ENCODE measurements at places on chromosomes 7 and 10.

DNA sequence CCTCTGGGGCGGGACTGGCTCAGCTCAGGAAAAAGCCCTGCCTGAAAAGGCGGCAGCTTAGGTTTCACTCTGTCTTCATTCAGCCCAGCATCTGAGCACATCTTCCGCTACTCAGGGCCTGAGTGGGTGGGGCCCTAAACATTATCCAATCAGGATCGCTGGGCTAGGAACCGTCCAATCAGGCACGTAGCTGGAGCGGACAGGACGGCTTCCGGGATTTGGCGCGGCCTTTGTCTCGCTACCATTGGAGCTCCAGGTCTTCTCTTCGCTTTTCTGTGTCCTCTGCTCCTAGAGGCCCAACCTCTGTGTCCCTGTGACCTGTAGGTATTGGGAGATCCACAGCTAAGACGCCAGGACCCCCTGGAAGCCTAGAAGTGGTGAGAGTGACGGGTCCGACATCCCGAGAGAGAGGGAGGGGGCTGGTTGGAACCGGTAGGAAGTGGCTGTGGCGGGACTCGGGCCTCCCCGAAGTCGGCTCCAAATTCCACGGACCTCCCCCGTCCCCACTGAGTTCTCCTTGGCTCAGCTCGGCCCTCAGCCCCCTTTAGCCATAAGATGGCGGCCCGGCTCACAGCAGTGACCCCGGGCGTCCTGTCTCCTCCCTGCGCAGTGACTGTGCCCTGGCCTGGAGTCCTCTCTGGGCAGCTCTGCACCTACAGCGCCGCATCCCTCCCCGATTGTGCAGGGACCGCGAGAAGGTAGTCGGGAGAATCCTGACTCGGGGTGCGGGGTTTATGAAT is 99.1 kb downstream of the ZNF680 start:
- DNase-seq = no peak

GRCh38 chr10:70481831-70482530 is 3.4 kb downstream of the PALD1 start:
- no peak for DNase-seq

DNA sequence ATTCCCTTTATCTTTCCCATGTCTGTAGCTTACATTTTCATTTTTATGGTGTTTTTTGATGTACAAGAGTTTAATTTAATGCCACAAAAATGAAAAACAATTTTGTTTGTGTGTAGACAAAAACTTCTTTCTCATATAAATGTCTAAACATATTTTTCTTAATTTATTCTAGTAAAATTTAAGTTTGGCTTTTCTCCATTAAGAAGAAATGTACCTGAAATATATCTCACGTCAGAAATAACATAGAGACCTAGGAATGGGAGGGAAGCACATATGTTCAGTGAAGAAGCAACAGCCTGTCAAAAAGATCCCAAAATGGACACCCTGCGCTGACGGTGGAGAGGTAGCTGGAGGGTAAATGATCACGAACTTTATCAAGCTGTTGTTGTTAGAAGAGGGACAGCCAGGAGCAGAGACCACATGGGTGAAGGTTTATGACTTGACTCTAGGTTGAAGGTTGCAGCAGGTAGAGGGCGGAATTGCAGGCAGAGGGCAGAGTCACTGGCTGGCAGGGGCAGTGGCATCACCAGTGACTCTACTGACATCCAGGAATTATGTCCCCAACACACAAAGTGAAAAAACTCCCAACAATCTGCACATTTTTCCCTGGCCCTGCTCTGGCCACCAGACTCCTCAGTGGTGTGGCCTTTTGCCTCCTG is 225.9 kb upstream of the PRSS58 start:
- DNase-seq = no peak

- no peak for DNase-seq
These were observed 14.3 kb upstream of the MALSU1 start for GRCh38 chr7:23284871-23285270.

- DNase-seq = no peak
These were observed 164.0 kb upstream of the ASAH2 start for GRCh38 chr10:50415292-50415691.

DNA sequence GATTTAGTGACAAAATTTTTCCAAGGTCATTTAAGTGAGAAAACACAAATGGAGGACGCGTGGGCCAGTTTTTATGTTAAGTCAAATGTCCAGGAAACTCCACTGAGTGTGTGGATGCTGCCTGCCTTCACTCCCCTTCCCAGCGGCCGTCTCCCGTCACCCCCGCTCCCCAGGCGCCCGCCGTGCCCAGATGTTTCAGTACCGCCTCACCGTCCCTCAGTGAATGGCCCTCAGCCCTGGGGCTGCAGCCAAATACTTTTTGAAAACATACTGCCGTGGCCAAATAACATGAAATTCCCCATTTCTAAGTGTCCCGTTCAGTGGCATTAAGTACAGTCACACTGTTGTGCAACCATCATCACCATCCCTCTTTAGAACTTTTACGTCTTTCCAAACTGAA is 131.9 kb downstream of the INSYN2A start:
- DNase-seq = no peak

DNA sequence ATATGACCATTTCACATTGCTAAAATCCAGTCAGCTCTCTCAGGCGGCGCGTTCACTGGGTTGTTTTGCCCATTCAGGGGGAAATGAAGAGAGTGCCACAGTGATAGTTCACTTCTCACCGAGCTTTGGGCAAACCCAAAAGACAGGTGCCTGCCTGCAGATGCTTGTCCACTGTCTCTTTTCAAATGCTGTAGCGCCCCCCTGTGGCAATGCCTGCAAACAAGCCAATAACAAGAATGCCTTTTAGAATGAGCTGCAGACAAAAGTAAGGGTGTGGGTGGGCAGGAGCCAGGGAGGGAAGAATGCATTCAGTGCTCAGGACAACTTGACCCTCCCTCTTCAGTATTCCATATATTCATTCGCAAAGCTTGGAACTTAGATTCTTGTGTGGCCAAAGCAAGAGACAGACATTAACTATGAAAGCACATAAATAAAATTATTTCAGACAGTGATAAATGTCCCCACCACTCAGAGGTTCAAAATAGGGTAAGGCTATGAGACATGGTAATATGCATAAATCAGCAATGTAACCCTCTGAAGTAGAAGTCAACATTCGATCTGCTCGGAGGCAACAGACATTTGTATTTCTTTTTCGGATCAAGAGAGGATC is 86.9 kb downstream of the JAZF1 start:
- no peak for DNase-seq

DNA sequence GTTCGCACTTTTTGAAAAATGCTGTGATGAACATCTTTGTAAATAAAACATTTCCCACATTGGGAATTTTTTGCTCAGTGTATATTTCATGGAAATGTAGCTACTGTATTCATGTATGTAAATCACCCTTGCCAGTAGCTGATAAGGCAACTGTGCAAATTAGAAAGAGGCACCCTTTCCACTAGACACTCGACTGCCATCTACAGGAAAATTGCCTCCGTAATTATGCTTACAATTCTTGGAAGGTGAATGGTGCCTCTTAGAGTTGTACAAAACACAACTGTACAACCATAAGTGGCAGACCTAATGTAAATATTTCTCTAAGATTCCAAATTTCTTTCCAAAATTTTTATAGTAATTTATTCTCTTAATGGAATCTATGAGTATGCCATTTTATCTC is 491.7 kb downstream of the CCSER2 start:
- DNase-seq = no peak

DNA sequence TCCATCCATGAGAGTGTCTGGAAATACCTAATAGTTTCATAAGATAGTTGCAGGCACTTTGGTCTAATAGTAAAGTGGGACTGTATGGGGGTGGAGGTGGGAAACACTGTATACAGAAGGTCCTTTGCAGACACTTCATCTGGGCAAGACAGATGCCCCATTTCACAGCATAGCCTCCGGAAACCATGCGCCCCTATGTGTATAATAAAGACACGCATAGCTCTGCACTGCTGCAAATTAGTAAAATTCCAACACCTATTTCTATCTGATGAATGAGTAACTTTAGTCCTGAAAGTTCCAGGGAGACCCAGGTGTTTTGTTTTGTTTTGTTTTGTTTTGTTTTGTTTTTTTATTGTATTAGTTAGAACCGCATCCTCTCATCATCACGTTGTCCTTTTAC is 187.1 kb downstream of the CREB5 start:
- no peak for DNase-seq

GRCh38 chr10:33010132-33011037 is 52.4 kb upstream of the ITGB1 start:
- DNase-seq = no peak

DNA sequence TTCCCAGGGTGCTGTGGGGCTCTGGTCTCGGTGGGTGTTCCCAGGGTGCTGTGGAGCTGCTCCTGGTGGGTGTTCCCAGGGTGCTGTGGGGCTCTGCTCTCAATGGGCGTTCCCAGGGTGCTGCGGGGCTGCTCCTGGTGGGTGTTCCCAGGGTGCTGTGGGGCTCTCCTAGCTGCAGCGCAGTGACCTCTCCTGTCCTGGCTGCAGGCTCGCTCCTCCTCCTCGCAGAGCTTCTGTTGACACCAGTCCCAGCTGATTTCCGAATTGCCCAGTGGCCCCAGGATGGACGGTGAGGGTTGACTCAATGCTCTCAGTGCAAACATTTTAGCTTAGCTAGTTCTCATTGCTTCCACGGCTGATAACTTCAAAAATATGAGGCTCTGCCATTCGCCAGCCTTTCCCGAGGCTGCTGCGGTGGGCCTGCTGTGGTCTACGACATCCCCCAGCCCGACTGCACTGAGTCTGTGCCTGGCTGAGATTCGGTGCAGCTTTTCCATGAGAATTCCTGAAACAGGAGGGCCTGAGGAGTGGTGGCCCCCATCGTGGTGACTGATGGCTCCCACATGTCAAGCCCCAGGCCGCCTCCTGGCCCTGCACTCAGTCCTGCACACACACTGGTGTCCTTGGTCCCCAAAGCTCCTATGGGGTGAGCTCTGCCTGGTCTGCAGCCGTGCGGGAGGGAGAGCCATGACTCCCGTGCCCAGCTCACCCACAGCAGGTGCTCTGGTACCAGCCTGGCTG is 58.3 kb upstream of the NKX6-2 start:
- DNase-seq = no peak

DNA sequence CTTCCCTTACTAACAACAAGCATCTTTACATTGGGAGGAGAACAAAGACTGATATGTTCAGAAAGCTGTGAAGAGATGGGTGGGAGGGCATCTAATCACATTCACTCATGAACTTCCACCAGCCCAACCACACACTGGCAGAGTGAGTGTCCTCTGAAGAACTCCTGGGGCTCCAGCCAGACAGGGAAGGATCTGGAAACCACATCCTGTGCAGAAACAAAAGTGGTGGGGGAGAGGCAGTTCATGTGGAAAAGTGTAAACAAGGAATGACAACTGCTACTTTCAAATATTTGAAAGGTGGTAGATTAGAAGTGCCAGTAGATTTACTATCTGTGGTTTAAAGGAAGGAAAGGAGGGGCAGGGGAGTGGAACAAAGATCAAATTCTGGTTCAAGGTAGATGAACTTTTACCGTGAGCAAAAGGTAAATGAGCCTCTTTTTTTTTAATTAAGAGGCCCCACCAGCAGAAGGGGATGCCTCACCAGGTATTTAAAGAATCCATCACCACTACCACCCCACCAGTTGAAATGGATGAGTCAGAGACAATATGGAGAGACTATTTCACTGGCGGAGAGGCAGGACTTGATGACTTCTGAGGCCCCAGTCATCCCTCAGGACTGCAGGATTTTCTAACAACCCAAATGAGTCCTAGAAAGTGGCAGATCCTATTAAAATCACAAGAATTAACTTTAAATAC is 34.5 kb downstream of the GOT1 start:
- DNase-seq = no peak

DNA sequence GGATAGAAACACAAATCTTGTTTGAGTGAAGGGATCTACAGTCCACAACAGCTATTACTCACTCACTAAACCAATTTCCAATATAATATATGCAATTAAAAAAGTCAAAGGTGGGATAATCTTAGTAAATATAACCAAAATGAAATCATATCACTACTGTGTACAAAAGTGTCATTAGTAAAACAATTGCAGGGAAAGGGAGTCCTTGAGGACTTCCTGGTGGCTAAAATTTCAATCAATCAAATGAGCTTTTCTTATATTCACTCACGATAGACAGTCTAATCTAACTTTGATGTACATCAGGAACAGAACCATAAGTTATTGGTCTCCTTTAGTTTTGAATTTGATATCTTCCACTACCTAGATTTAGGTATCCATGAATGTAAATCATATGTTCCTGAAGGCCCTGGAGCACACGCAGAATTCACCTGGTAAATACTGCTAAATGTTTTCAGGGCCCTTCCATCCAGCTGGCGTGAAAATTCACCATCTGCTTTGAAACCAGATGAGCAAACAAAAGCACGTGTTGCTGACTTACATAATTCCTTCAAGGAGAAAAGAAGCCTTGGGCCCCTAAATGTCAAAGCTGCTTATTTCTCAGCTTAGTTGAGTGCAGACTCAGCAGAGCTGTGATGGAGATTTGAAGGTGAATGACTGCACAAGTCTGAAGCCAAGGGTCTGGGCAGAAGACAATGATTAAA is 159.3 kb upstream of the TMEM196 start:
- no peak for DNase-seq

GRCh38 chr10:129199826-129200225 is 267.2 kb upstream of the MGMT start:
- DNase-seq = no peak

DNA sequence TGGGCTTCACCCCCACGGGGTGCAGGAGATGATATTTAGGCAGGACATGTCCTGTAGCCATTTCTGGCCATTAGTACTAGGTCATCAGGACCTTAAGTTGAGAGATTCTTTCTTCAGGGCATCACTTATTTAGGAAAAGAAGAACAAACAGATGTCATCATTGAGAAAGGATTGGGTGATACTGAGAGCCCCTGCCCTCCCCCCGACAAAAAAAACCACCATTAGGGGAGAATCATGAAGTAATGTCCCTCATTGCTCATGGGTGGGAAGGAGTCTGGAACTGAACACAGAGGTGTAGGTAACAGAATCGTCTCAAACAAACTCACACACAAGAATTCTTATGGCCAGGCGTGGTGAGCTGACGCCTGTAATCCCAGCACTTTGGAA is 6.4 kb upstream of the ORAI2 start:
- no peak for DNase-seq

- no peak for DNase-seq
These were observed 129.2 kb upstream of the NRBF2 start for GRCh38 chr10:63003816-63004453.
